ENCODE measurements at places on chromosomes 12 and 14.

DNA sequence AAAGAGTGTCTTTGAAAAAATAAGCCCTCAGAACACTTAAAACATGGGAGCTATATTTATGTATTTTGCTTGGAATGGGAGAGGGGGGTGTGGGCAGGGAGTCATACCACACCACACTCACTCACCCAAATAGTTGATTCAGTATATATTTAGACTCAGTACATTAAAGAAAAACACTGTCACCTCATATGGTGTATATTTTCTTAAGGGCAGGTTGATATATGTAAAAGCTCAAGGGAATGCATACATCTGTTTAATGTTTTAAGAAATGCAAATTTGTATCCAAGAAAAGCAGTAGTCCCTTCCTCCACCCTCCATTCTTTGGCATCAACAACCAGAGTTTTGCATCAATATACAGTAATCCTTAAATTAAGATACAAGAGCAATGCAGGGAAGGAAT lies 1.4 kb downstream of the NFYB start:
- no peak for DNase-seq

DNA sequence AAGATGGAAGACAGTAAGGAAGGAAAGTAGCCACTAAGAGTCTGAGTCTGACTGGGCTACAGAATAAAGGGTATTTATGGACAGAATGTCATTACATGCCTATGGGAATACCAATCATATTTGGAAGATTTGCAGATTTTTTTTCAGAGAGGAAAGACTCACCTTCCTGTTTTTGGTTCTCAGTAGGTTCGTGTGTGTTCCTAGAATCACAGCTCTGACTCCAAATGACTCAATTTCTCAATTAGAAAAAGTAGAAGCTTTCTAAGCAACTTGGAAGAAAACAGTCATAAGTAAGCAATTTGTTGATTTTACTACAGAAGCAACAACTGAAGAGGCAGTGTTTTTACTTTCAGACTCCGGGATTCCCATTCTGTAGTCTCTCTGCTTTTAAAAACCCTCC lies 15.4 kb upstream of the PAPLN start:
- no peak for DNase-seq

GRCh38 chr12:106020736-106021135 lies 118.0 kb downstream of the NUAK1 start:
- no peak for DNase-seq

- DNase-seq: no peak
These were observed 17.8 kb downstream of the POMT2 start for GRCh38 chr14:77302926-77303325.

DNA sequence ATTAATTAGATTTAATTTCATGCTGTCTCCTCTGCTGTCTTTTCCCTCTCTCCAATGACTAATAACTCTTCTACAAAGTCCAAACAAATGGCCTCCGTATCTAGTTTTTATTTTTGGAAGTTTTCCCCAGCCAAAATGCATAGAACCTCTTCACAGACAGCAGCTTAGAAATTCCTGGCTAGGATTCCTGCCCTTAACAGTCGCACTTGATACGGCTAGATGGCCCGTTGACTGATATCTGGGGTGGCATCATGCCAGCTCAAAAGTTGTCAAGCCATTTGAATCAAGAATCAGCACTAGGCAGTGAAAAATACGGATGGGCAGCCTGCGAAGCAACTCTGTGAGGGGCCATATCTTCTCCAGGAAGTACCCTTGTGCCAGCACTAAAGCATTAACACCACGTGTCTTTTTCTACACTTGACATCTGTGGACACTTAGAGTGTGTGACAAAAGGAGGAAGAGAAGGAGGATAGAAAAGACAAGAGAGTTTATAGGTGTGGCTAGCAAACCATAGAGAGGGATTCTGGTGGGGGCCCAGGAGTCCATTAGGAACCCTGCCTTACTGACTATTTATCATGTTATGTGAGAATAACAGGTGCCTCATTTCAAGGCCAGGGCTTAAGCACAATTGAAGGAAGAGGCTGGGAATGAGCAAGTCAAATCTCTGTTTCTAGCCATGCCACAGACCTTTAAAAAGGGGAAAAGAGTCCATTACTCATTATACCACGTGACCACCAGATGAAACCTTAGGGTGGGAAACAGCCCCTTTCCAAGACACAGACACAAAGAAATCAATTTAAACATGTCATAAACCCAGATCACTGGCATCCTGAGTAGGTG lies 39.2 kb upstream of the KRR1 start:
- no peak for DNase-seq

DNA sequence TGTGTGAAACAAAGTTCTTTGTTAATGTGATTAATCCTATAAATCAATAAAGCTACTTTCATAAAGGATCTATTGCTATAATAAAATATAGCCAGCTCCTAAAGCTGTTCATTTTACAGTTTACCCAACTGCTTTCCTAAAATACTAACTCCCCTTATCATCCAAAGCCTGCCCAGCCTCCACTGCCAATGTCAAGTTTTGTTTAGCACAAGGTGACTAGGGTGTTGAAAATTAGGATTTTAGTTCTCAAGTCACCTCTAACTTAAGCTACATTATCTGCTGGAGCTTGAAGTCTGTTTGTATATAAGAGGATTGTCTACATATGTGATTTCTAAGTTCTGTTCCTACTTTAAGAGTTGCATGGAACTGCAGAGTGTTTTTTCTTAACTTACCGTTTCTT lies 86.3 kb downstream of the CCER1 start:
- no peak for DNase-seq

- no peak for DNase-seq
These were observed 297.5 kb downstream of the RPAP3 start for GRCh38 chr12:47408171-47408871.
